ENCODE measurements at places on chromosomes 5 and 9.

DNA sequence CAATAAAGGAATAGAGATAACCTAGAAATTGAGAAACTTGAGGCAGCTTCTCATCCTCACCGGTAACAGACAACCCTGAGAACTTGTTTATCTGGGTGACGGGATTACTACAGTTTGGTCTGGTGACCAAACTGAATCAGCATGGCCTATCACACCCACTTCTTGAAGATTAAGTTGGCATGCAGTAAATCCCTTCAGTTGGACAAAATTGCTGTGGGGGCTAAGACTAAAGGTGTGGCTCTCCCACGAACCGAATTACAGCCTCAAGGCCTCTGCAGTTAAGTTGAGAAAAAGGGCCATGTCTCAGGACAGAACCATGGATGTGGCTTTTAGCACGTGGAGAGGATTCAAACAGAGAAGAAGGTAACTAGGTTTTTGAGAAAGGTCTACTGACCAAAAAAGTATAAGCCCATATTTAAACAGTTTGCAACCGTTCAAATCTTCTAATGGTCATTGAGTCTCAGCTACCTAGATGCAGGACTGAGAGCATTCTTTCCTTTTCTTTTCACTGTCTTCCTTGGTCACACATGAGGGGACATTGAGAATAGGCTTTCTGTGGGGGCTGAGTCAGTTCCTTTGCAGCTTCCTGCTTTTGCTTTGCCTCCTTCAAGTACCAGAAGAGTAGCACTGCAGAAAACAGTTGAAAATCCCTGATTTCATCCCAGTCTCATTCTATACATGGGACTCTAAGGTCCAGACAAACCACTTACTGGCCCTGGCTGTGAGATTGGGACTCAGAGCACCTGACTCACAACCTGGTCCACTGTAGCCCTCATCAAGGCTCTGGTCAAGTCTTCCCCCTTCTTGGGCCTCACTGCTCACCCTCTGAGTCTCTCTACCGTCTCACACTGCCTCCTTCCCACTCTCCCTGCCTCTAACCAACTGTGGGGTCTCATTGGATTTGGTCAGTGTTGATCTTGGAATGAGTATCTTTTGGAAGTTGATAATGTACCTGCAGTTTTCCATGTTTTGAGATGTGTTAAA is 30.9 kb downstream of the PDE6A start:
- DNase-seq: no peak

- DNase-seq: no peak
These were observed 37.1 kb upstream of the KCNMB1 start for GRCh38 chr5:170426149-170426767.

DNA sequence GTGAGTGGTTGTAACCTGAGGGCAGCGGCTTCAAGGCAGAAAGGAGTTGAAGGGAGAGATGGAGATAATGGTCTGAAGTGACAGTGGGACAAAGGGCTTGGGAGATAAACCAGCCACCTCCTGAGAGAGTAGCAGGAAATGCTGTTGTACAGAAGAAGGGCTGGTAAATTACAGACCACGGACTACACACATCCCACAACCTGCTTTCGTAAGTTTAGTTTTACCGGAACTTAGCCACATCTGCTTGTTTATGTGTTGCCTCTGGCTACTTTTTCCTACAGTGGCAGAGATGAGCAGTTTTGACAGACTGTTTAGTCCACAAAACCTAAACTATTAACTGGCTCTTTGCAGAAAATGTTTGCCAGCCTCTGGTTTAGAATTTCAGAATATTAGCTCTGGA is 269.5 kb downstream of the ARHGEF28 start:
- DNase-seq: no peak

DNA sequence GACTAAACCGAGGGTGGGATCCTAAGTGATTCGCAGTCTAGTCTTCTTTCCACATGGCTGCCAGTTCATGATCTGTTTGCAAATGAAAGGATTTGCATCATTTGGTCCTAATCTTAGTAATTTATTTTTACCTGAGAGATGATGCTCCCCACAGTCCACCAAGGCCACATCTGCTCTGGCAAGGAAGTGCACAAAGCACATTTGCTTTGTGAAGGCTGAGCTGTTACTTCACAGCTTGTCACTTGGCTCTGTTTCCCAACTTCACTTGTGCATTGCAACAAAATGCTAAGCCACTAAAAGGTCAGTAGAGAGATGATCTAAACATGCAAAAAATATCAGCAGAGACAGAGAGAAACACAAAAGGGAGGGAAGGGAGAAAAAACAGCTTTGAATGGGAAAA is 128.5 kb upstream of the VLDLR start:
- DNase-seq: no peak

DNA sequence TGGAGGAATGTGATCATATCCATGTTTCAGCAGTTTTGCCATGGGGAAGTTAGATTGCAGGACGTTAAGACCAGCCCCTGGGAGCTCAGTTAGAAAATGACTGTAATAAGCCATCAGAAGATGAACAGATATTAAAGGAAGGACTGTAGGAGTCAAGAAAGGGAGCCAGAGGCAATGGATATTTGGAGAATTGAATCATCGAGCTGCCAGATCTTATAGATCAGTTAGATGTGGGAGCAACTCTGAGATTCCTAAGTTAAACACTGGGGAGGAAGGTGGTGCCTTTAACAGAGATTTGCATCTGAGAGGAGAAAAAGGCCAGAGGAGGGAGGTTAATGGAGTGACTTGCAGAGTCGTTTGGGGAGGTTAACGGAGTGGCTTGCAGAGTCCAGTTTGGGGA is 96.4 kb downstream of the ADCY2 start:
- DNase-seq: no peak

- no peak for DNase-seq
These were observed 39.7 kb upstream of the GABRP start for GRCh38 chr5:170743876-170744212.

Data from AG08396 (cell line).